Placental pericyte (primary cell): ENCODE measurements at places on chromosomes 12 and 14. TPM values are rescaled to one million over a fixed set of nuclear protein-coding genes. Genes with fewer than 3 reads are reported as not detected.

The TGFB3 gene
- total RNA-seq, result 7.9 and 15.8 TPM in 2 replicates

The DLGAP5 gene
- 1.1 and 41.8 TPM in 2 replicates for total RNA-seq

The GDF11 gene
- 5.3 and 10.6 TPM in 2 replicates for total RNA-seq

The LGALS3 gene
- total RNA-seq, result 113 and 156 TPM in 2 replicates

The PTHLH gene
- total RNA-seq, result 1.8 and 11.5 TPM in 2 replicates

The PIK3C2G gene
- total RNA-seq, result not detected in 2 replicates

The PARPBP gene
- total RNA-seq, result 1.5 and 31.2 TPM in 2 replicates

The PTPRQ gene
- total RNA-seq, result 0.22 and 0.29 TPM in 2 replicates

The EFS gene
- total RNA-seq, result 1.5 and 3.3 TPM in 2 replicates

The SMOC1 gene
- total RNA-seq, result not detected in 2 replicates

The HHIPL1 gene
- 0.66 and 1.9 TPM in 2 replicates for total RNA-seq

The ANKS1B gene
- 0.86 TPM in 1 of 2 replicates, not detected in the other for total RNA-seq

The CIT gene
- 2.0 and 42.4 TPM in 2 replicates for total RNA-seq

The NOS1 gene
- not detected in 2 replicates for total RNA-seq

The SIRT4 gene
- total RNA-seq, result 0.66 and 0.86 TPM in 2 replicates

The VDR gene
- 23.9 and 57.3 TPM in 2 replicates for total RNA-seq

The KRT82 gene
- not detected in 2 replicates for total RNA-seq

The FOXG1 gene
- under 0.01 TPM in 2 replicates for total RNA-seq

The HCAR2 gene
- 2.4 TPM in 1 of 2 replicates, not detected in the other for total RNA-seq

The ORAI1 gene
- total RNA-seq, result 19.0 and 20.2 TPM in 2 replicates

The KLRF1 gene
- not detected in 2 replicates for total RNA-seq

The KRT85 gene
- not detected in 2 replicates for total RNA-seq

The NYNRIN gene
- 1.6 and 4.2 TPM in 2 replicates for total RNA-seq
